HT-29 (cell line): ENCODE measurements at places on chromosomes 1 and 21. TPM values are rescaled to one million over a fixed set of nuclear protein-coding genes. Genes with fewer than 3 reads are reported as not detected.

Gene PGM1
- total RNA-seq, result 18.0 and 19.7 TPM in 2 replicates

GRCh38 chr1:6384962-6385361 lies 8.6 kb downstream of the ACOT7 start:
- no peak for DNase-seq

DNA sequence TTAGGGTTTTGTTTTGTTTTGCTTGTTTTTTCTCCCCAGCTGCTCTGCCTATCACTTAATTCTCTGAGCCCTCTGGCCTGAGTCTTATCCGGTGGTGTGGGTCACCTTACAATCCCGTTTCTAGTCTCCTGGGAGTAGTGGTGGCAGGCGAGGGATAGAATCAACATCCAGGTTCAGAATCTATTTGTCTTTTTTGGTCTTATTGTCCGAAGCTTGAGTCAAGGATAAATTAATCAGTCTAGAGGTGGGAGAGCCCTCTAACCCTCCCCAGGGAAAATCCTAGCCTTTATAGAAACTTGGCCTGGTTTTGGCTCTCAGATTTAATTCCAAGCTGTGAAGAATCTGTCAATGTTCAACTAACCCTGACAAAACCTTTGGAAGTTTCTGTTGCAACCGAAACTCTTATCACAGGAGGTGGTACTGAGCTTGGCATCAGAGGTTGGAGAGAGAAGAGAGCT lies 246.3 kb downstream of the FGGY start:
- no peak for DNase-seq

- DNase-seq, result no peak
Observed at GRCh38 chr1:242629396-242629795, 104.9 kb upstream of the PLD5 start.

- DNase-seq, result no peak
Observed at GRCh38 chr1:76288758-76289483, 214.4 kb downstream of the ST6GALNAC3 start.
